ENCODE measurements at places on chromosomes 6 and 20.

DNA sequence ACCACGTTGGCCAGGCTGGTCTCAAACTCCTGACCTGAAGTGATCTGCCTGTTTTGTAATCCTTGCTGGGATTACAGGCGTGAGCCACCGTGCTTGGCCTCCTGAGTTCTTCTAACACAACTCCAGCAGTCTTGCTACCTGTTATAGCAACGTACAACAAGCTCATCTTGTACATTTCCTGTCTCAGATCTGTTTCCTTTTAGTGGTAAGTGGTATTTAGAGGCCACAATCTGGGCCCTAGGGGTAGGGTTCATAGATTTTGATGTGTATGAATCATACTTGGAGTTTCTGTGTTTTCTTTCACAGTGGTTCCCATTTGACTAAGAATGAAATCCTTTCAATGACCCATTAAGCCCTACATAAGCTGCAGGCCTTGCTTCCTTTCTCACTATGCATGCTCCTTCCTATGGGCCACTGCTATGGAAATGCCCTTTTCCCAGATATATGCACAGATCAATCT, 27.1 kb upstream of the SYNCRIP start:
- DNase-seq: no peak

GRCh38 chr6:3578981-3579380, 122.1 kb upstream of the SLC22A23 start:
- DNase-seq: no peak

- DNase-seq: no peak
Measured at GRCh38 chr20:18653736-18654447, 66.0 kb downstream of the DTD1 start.

DNA sequence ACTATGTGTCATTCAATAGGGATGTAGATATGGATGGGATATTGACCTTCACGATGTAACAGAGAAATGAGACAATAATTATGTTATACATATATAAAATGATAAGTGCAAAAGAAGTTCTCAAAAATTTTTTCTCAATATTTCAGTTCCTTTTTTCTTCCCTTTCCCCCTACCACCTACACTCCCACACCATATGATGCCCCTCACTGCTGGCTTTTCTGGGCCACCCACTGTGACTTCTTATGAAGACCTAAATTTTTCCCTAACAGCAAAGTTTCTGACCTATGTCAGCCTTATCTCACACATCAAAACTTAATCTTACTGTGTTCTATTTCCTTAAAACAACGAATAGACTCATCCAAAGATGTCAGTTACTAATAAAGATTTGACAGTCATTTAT, 89.9 kb upstream of the MYLIP start:
- no peak for DNase-seq

DNA sequence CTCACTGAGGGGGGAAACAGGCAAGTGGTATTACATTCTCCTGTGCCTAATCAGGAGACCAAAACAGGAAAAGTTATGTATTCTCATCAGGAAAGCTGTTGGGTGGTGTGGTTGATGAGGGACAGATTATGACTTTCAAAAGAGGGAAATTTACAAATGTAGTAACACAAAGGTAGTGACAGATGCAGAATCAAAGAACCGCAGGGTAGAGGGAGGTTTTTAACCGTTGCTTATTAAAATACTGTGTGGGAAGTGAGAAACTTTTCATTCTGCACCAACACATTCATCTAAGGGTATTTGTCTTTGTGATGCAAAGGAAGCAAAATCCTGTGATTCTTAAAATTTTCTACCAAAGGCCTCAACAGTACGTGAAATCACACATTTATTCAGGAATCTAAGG, 288.2 kb upstream of the MAN1A1 start:
- DNase-seq: no peak

DNA sequence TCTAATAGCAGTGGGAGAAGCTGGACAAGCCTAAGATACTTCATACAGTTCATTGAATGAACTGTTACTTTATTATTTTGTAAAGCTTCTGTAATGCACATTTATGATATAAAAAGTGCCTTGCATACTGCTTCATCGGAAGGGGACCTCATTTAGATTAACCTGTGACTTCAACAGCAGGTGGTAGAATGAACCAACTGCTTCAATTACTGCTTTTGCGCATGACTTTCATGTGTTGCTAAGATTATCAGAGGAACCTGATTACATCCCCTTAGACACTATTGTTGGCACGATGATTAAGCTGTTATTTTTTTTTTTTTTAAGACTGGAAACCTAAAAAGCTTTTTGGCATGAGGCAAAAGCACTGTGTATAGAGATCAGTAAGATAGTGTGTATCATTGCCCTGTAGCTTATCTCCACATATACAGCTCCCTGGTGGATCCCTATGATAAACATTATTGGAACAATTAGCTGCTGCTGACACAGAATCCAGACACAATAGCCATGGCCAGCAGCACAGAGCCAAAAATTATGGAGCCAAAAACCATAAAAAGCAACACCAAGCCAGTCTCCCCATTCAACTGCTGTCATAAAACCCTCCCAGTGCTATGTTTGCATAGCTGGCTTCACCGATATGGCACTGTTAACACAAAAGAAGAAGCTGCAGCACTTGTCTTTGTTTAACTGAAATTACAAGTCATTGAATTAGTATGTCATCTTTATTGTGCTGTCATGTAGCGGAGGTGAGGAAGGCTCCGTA, 731.6 kb upstream of the MMS22L start:
- DNase-seq: no peak

DNA sequence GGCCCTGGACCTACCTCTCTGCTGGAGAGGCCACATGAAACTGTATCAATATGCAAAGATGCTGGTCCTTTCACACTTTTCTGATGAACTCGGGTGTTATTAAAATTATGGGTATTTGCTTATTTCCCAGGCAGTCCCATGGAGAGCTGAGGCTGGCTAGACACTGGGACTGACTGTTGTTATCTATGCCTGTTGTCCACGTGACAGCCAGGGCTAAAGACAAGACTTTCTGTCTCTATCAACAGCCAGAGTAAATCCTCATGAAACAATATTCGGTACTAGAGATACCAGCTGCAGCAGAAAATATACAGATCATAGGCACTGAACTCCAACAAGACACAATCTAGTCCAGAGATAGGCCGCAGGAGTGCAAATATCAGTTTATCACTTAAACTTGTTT, 236.4 kb downstream of the FOXA2 start:
- DNase-seq: no peak

DNA sequence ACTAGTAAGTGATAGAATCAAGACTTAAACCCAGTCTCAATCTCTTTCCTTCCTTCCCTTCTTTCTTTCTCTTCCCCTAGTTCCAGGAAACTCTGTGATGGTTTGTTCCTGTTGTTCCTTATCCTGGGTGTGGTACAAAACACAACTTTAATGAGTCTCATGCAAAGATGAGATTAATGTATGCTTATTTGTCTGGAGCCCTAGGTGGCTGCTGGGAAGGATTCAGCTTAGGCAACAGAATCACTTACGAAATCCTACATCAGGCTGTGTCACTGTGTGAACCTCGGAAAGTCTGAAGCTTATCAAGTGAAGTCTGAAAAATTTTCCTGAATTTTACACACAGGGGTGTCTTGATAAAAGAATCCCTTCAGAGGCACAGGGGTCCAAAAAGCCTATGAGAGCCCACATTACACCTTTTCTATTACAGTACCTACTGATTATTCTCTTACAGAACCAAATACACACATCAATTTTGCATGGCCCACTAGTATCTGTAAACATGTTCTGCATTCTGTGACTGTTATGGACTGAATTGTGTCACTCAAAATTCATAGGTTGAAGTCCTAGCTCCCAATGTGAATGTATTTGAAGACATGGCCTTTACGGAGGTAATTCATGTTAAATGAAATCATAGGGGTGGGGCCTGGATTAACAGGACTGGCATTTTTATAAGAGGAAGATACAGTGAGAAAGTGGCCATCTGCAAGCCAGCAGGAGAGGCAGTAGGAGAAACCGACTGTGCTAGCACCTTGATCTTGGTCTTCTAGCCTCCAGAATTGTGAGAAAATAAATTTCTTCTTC, 144.7 kb downstream of the MYB start:
- DNase-seq: no peak

GRCh38 chr6:121000381-121000780, 333.9 kb downstream of the TBC1D32 start:
- no peak for DNase-seq

- DNase-seq: no peak
Measured at GRCh38 chr20:32536851-32537656, 48.1 kb downstream of the NOL4L start.

- no peak for DNase-seq
Measured at GRCh38 chr6:79911992-79912391, 35.4 kb downstream of the ELOVL4 start.

DNA sequence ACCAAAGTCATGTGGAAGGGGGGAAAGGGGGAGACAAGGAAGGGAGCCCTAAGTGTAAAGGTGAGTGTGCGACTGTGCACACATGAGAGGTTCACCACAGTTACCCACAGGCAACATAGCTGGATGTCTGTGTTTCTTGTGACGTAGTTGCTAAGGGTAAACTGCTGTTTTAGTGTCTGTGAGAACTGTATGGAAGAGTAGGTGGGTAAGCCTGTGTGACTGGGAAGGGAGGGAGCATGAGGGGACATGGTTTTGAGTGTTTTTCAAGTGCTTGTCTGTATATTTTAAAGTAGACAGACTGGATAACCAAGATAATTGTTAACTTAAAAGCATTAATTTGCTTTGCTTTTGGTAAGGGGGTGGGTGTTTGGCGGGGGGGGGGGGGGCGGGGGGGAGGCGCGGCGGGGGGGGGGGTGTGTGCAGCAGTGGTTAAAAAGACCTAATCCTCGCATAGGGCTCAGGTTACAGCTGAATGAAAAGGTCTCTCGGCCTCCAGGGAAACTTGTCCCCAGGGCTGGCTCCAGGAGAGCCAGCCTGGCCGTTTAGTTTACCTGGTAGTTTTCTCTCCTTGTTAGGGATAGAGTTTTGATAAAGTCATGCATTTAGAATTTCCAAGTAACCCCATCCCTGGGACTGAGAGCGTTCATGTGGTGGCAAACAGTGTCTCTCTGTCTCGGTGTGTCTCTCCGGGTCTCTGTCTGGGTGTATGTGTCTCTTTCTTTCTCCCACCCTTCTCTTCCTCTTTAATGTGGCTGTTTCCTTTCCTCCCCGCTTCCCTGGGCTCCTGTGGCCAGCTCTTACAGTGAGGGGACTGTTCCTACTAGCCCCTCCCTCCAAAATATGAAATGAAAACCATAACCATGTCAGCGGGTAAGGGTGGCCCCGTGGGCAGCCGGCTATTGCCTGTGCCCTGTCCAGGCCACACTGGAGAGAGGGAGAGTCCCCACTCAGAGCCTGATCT, 3.4 kb downstream of the SCUBE3 start:
- DNase-seq: no peak
